ENCODE measurements at places on chromosomes 12 and 14.

DNA sequence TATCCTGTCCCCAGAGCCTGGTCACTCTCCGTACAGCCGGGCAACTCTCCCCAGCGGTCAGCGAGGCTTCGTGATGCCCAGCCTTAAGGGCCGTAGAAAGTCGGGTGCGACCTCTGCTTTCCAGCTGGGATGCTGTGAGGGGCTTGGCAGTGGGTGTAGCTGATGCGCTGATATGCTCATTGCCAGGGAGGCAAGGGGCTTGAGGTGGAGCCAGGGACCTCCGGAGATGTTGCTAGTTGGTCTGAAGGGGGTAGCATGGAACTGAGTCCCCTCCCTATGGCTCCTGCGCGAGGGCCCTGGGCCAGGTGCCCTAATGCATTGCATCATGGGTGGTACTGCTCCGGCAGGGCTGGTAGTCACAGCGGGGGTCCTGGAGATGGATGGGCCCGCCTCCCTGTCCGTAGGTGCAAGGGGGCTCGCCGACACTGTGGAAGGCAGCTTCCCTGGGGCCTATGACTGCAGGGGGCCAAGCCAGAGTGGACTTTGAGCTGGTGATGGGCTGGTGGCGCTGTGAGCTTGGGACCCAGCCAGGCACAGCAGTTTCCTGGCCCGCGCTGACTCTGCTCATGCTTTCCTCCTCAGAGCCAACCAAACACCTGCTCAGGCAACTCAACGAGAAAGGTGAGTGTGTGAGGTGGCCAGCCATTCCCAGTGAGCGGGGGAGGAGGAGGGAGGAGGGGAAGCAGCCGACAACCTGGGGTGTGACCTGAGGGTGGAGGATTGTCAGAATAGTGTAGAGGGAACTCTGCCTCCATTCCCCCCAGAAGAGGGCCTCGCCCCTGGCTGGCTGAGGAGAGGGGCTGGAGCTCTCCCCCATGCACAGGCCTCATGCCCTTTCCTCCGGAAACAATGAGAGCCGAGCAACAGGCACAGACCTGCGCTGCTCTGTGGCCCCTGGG lies 32.3 kb downstream of the PLEKHG3 start:
- no peak for DNase-seq

DNA sequence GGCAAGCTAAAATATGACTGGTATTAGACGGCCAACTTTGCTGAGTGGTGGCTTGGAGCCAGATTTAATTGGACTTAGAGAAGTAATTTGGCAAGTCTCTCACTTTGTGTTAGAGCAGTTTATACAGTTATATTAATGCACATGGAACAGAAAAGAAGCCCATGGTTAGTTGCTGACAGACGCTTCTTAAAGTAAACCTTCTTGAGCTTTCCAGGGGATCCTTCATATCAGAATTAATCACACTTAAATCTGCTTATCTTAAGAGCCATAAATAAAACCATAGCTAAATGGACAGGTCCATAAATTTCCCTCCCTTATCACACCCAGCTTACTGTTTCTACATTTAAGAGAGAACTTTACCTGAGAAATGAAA lies 9.6 kb downstream of the GSG1 start:
- DNase-seq = no peak

- no peak for DNase-seq
Measured at GRCh38 chr12:55700255-55701018, 7.3 kb downstream of the ITGA7 start.

DNA sequence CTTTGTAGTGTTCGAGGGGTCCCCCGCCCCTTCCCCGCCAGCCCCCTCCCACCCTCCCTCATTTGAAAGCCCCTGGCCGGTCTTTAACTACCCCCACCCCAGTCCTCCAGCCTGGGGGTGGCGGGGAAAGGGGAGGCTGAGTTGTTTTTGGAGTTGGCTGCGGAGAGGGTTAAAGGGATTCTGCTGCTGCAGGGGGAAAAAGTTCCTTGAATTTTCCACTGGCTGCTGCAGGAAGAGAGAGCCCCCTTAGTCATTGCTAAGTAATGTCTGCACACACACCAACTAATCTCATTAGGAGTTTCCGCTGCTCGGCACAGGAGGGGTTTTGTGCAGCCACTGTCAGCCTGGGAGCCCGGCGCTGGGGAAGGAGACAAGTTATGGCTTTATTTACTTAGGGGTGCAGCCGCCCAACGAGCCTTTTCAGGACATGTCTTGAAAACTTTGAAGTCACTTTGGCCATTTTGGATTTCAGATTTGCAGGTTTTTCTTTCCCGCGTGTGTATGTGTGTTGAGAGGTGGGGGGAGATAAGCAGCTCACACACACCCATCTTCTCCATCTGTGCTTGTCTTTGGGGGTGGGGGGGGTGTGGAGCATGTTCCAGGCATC lies 1.8 kb downstream of the ELK3 start:
- peak; percentile 40 for DNase-seq

- DNase-seq = no peak
Measured at GRCh38 chr12:7310070-7310469, 6.2 kb downstream of the ACSM4 start.

DNA sequence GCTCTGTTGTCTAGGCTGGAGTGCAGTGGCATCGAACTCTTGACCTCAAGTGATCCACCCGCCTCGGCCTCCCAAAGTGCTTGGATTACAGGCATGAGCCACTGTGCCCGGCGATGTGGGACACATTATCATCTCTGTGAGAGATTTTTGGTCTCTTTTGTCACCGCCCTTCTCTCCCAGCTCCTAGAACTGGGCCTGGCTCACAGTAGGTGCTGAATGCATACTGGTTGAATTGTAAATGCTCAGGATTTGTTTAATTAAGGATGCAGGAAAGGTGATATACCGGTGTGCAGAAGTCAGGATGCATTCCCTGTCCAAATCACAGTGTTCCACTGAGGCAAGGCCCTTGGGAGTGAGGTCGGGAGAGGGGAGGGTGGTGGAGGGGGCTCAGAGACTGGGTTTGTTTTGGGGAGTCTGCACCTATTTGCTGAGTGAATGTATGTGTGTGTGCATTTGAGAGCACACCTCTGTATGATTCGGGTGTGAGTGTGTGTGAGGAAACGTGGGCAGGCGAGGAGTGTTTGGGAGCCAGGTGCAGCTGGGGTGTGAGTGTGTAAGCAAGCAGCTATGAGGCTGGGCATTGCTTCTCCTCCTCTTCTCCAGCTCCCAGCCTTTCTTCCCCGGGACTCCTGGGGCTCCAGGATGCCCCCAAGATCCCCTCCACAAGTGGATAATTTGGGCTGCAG lies 1.0 kb upstream of the KRT18 start:
- no peak for DNase-seq

All from stimulated activated CD4-positive, alpha-beta T cell treated with anti-CD3 and anti-CD28 coated beads, Interleukin-15, amount 100 ng/mL, for 1 hour (primary cell).